ENCODE measurements at places on chromosomes 4 and X.

- DNase-seq = peak; percentile 62
These were observed 1.3 kb upstream of the ZNF141 start for GRCh38 chr4:336099-336892.

DNA sequence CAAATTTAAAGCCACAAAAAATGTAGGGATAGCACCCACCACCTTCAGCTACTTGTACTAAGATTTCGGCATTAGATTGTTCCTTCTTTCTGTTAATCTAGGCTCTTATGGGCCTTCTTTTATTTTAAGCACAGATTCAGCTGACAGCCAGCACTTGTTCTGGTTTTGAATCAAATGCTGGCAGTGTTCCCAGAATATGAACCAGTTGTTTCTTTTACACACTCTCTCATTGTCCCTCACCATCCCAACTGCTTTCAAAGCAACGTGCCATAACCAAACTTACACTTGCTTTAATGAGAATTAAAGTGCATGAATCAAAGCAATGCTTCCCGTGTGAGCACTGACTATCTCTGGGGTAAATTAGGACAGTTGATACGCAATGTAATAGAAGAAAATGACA is 744.5 kb upstream of the FAM241A start:
- peak; percentile 77 for DNase-seq

- DNase-seq = peak; percentile 47
These were observed 23.7 kb downstream of the ACSL1 start for GRCh38 chr4:184801781-184802696.

DNA sequence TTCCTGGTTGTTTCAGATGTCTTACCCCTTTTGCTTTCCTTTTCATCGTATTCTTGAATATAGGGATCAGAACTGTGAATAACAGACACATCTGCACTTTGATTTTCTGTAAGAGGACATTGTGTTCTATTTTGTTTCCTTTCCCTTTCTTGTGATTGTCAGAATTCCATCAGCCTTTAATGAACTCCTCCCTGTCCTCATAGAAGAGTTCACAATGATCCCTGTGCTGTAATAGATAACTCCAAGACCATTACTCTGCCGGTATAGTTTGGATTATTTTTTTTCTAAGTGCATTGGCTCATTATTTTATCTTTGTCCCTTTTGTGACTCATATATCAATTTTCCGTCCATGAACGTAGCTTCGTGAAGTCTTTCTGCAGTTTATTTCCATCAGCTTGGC is 59.7 kb upstream of the PRDM8 start:
- DNase-seq = no peak

DNA sequence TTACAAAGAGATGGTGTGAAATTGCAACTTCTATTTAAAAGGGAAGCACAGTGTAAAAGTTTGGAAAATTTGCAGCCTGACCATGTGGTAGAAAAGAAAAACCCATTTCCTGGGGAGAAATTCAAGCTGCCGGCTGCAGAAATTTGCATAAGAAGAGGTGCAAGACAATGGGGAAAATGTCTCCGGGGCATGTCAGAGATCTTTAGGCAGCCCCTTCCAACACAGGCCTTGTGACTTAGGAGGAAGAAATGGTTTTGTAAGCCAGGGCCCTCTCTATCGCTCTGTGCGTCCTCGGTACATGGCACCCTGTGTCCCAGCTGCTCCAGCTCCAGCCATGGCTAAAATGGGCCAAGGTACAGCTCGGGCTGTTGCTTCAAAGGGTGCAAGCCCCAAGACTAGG is 40.4 kb downstream of the CCDC158 start:
- no peak for DNase-seq

GRCh38 chr4:145909773-145910172 is 28.9 kb downstream of the ZNF827 start:
- DNase-seq = no peak

All from eye (tissue), 1 donor.